Kidney glomerular epithelial cell (primary cell): ENCODE measurements at places on chromosomes 5 and 9.

DNA sequence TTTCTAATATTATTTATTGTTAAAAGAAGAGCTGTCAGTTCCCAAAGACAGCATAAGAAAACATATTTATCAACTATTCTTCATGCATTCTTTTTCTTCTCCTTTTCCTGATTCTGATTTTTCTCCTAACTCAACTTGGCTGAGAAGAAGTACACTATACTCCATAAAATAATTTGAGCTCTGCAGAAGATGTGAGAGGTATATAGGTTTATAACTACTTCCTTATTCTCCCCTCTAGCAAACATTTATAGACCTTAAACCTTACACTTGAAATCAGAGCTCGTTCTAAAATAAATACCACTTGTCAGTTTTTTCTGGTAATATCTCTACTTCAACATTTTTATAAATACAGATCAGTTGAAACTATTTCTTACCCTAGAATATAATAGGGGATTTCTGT lies 724.8 kb upstream of the GRAMD2B start:
- DNase-seq, result no peak

DNA sequence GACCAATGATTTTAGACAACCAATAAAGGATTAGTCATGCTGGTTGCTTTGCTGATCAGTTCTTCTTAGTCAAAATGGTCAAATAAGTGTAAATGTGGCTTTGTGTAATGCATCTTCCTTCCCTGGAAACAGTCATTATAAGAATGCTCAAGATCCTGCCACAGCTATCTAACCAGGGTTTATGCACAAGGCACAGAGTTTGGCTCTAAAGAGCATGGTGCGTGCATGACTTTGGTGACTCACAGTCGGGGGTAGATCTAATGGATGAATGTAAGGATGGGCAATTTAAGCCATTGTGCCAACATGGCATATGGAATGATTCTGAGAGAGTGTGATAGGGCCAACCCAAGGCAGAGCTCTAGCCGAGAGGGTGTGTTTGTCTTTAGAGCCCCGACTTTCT lies 6.5 kb downstream of the LIX1 start:
- no peak for DNase-seq

DNA sequence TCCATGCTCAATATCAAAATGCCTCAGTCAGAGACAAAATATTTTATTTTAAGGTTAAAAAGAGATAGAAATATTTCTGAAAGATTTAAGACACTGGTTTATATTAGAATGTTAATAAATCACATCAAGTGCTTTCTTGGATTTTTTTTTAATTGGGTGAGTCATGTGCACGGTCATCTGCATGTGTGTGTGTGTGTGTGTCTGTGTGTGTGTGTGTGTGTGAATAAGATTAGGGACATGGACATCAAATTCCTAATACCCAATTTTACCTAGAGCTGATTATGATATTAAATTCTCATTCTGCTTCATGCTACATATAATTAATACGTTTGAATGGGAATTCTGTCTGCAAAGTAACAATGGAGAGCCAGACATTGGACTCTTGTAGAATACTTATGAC lies 122.9 kb downstream of the BASP1 start:
- DNase-seq, result no peak

- DNase-seq, result no peak
These were observed 162.9 kb downstream of the FER start for GRCh38 chr5:108910627-108911026.

DNA sequence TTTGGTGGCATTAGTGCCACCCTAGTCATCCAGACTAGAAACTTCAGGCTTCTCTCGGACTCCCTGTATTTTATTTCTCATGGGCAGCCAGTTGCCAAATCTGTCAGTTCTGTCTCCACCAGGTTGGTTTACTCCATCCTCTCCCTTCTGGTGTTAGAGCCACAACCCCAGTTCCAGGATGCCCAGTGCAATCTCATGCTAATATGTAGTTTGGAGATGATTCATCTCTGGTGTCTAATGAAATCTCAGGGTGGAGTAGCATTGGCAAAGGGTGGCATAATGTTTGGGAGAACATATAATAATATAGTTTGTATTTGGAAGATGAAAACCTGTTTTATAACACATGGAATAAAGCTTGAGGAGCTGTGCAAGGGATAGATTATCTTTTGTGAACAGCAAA lies 30.2 kb downstream of the SLC46A2 start:
- no peak for DNase-seq

DNA sequence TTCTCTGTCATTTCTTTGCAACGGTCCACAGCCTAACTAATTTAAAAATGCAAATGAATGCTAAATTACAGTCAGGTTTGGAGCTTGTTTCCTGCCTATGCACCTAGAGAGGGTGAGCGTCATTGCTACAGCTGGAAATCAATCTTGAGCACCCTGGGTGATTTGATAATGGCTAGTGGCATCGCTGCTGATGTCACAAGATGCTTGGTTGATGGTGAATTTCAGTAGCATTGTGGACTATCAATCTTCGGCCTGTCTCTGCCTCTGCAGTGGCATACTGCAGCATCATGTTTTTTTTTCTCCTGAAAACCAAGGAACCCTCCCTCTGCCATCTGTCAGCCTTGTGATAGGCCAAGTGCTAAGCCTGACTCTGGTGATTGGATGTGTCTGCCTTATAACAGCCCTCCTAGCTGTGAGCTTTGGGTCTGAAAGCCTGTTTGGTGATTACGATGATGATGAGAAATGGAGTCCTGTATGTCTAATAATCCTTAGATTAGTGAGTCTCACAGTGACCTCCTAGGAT lies 75.3 kb downstream of the NMUR2 start:
- no peak for DNase-seq

DNA sequence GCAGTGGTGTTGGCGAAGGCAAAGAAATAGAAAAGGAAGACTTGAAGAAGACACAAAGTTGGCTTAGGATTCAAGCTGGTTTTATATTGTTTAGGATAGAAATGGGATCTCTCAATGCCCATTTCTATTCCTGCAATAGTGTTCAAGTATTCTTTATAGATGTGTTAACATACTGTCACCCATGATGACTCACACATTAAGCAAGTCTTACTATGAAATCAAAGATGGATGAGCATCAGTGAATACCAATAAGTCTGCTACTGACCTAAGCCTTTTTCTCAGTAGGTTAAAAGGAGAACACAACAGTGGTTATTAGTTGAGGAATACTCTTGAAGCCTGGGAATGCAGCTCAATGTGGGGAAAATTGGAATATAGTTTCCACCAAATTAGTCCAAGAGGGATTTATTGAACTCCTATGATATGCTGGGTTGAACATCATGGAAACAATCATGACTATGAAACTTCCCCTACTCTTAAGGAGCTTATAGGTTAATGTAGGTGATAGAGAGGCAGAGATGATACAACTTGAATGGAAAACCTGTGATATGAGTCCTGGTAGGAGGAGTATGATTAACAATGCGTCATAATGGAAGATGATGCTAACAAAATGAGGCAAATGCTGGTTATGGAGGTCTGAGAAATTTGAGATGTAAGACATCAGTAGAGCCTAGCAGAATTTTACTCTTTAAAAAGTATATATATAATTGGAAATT lies 417.1 kb upstream of the DAP start:
- DNase-seq, result no peak

GRCh38 chr5:172597755-172598155 lies 43.3 kb upstream of the NEURL1B start:
- no peak for DNase-seq

DNA sequence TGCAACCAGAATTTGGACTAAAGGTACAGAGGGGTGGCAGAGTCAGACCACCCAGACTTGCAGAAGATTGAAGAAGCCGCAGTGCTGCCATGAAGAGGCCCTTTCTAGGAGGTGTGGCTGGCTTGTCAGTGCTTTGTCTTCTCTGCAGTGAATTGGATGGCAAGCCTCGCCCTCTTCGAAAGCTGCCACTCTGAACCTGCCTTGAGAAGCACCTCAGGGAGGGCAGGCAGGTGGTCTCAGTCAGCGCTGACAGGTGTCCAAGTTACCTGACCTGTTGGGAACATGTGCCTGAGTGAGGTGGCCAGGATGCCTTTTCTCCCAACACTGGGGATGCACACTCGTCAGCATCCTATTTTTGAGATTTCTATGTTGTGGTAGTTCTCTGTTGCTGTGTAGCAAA lies 6.2 kb downstream of the TENT4A start:
- DNase-seq, result no peak

- DNase-seq, result peak; percentile 59
These were observed 1.7 kb downstream of the ADAMTS16 start for GRCh38 chr5:5141625-5142525.

DNA sequence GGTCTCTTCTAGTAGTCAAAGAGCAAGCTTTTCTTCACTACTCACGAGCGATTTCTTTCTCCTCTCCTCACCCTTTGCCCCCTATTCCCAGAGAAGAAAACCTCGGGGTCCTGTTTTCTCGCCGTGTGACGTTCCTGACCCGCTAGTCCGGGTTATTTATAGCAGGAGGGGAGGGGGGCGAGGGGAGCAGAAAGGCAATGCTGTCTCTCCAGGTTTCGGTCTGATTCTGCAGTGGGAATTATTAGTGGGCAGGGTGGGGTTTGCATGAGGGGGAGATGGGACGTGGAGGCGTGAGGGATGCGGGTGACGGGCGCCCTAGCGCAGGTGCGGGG lies 847 bp upstream of the GABRB2 start:
- no peak for DNase-seq
